ENCODE measurements at places on chromosomes 6 and 20.

DNA sequence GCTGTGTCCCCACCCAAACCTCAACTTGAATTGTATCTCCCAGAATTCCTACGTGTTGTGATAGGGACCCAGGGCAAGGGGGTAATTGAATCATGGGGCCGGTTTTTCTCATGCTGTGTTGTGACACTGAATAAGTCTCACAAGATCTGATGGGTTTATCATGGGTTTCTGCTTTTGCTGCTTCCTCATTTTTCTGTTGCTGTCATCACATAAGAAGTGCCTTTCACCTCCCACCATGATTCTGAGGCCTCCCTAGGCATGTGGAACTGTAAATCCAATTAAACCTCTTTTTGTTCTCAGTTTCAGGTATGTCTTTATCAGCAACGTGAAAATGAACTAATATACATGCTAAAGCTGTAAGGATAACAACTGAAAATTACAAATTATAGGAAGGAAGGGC lies 88.3 kb downstream of the CDYL start:
- no peak for DNase-seq

- no peak for DNase-seq
Measured at GRCh38 chr6:150722614-150723344, 123.1 kb downstream of the PLEKHG1 start.

GRCh38 chr6:134746140-134746539 lies 203.8 kb downstream of the ALDH8A1 start:
- DNase-seq = no peak

DNA sequence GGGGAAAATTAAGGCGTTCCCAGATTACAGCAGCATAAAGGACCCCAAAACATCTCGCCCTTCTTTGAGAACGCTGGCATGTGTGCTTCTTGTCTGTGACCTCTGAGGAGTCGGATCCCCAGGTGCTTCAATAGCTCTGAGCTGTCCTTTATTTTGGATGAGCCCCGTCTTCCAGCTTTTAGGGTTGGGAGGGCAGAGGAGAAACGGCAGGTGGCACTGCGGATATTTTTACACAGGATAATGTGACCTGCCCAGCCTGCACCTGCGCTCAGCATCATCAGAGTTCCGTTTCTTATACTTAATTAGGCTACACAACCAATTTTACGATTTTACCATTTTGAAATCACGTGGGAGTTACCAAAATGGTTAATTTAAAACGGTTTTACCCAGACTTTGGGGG lies 147.7 kb upstream of the RPS6KA2 start:
- no peak for DNase-seq

GRCh38 chr20:11302436-11302835 lies 615.3 kb upstream of the BTBD3 start:
- DNase-seq = no peak

GRCh38 chr20:18754030-18754652 lies 59.4 kb upstream of the SCP2D1 start:
- no peak for DNase-seq

GRCh38 chr6:101666256-101666655 lies 272.7 kb downstream of the GRIK2 start:
- DNase-seq = no peak

DNA sequence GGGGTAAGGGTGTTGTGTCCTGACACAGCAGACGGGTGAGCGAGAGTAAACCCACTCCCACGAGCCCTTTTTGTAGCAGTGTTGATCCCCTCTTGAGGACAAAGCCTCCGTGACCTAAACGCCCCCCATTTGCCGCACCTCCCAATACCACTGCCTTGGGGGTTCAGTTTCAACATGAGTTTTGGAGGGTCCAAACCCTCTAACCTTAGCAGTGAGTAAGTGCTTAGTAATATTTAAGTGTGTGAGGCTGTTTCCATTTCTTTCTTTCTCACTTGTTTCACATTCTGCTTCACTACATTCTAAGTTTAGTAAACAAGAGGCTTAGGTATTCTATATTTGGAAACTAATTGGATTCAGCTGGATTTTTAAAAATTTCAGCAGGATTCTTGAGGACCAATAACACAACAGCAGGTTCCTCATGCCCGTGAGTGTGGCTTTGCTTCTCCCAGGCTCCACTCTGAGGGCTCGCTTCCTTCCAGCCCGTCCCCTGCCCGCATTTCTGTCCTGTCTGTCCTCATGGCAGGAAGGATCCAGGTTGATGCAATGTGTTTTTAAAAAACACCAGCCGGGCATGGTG lies 41.2 kb downstream of the SNX9 start:
- DNase-seq = no peak

GRCh38 chr20:12072954-12073264 lies 155.2 kb downstream of the BTBD3 start:
- DNase-seq = no peak

DNA sequence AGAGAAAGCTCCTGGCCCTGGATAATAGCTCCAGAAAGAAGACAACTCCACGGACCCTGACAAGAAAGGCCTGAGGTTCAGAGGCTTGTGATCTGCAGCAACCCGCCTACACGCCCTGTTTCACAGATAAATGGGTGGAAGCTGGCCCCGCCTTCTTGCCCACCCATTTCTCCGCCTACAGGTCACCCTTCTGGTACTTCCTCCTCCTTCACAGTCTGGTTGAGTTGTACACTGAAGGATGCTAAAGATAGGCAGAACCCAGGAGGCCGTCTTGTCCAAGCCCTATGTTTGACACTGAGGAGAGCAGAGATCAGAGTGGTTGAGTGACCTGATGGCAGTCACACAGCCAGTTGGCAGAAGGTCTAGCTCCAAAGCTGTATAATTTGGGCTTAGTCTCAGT lies 34.2 kb upstream of the MDGA1 start:
- DNase-seq = peak; percentile 46

DNA sequence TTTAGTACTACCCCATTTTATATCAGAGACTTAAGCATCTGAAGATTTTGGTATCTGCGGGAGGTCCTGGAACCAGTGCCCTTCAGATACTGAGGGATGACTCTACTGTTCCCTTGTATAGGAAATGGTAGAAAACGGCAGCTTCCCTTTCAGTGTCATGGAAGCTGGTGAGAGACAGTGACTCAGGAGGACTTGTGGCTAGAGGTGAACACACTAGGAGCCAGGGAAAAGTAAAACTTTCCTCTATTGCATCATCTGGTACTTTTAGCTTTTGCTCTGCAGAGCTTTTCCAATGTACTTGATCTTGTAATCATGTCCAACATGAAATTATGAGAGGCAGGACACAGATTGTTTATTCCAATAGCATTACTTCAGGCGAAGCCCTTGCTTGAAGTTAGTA lies 45.0 kb downstream of the RNF144B start:
- no peak for DNase-seq

All from activated naive CD8-positive, alpha-beta T cell treated with anti-CD3 and anti-CD28 coated beads, Interleukin-2, amount 10 ng/mL, durations not matched to agents 7 days and 5 days (primary cell).